ENCODE measurements at places on chromosomes 6 and 20.

- DNase-seq = no peak
Observed at GRCh38 chr6:46556053-46556452, 64.8 kb upstream of the RCAN2 start.

- DNase-seq = no peak
Observed at GRCh38 chr6:82248273-82248735, 760 bp upstream of the IBTK start.

DNA sequence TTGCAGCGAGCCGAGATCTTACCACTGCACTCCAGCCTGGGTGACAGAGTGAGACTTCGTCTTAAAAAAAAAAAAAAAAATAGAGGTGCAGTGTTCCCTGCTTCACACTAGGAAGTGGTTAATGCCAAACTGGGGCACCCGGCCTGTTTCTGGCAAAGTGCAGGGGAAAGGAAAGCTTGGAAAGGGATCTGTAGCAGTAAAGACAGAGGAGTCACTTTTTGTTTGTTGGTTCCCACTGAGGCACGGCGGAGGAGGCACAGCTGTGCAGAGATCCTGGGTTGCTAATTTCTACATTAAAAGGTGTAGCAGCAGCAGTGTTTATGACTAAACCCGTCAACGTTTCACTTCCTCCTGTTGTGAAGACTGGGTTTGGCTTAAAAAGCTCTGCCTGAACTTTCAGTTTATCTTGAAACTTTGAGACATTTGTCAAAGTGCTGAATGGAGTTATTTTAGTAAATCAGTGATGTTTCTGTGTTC, 125.6 kb downstream of the CARMIL1 start:
- no peak for DNase-seq

DNA sequence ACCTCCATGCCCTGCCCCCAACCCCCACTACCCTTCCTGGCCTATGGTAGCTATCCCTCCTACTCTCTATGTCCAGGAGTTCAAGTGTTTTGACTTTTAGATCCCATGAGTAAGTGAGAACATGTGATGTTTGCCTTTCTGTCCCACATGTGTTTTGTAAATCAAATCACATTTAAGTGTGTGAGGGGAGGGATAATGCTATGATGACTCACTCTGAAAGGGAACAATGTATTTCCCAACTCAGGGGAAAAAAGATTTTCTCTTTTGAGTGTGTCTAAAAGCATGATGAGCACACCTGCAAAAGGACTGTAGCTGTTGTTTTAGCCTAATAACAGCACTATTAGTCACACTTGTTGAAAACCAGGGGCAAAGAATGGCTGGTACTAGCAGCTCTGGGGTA, 193.7 kb downstream of the GJA10 start:
- DNase-seq = no peak

- DNase-seq = no peak
Observed at GRCh38 chr20:62197311-62197710, 14.5 kb downstream of the MTG2 start.

GRCh38 chr6:140041571-140042332, 667.3 kb upstream of the CITED2 start:
- DNase-seq = no peak

DNA sequence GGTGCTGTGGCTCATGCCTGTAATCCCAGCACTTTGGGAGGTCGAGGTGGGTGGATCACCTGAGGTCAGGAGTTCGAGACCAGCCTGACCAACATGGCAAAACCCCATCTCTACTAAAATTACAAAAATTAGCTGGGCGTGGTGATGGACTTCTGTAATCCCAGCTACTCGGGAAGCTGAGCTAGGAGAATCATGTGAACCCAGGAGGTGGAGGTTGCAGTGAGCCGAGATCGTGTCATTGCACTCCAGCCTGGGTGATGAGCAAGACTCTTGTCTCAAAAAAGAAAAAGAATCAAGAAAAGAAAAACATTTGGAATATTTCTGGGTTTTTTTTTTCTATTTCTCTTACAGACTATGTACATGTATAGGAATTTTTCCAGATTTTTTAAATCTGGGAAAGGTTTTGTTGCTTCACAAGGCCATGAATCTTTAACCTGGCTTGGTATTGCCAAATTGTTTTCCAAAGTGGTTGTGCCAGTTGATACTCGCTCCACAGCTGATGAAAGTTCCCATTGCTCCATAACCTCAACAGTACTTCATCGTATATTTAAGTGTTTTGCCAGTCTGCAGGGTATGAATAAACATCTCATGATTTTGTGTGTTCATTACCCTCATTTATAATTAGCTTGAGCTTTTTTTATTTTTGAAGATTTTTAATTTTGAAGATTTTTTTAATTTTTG, 33.5 kb downstream of the RNF217 start:
- DNase-seq = no peak

GRCh38 chr6:31129130-31129529, 8.9 kb upstream of the CDSN start:
- no peak for DNase-seq

- DNase-seq = no peak
Observed at GRCh38 chr20:51287628-51288413, 254.7 kb downstream of the NFATC2 start.

GRCh38 chr6:140846503-140847261, 1286.0 kb upstream of the GJE1 start:
- DNase-seq = no peak

GRCh38 chr6:135506270-135506997, 8.9 kb upstream of the AHI1 start:
- no peak for DNase-seq

DNA sequence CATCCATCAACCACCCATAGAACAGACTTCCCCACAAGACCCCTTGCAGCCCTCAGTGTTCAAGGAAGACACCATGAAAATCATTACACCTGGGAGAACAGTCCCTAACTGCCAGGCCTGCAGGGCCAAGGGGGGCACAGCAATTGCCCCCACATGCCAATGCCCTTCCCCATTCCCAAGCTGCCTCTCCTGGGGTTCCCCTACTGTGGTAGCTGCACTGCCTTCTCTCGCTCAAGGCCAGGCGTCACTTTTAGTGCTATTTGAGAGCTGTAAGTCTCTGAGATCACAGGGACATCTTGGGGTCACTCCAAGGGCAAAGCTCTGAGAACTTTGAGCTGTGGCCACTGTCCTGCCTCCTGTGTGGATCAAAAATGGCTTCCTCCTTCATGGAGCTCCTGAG, 6.0 kb upstream of the ACSS1 start:
- DNase-seq = peak; percentile 7

DNA sequence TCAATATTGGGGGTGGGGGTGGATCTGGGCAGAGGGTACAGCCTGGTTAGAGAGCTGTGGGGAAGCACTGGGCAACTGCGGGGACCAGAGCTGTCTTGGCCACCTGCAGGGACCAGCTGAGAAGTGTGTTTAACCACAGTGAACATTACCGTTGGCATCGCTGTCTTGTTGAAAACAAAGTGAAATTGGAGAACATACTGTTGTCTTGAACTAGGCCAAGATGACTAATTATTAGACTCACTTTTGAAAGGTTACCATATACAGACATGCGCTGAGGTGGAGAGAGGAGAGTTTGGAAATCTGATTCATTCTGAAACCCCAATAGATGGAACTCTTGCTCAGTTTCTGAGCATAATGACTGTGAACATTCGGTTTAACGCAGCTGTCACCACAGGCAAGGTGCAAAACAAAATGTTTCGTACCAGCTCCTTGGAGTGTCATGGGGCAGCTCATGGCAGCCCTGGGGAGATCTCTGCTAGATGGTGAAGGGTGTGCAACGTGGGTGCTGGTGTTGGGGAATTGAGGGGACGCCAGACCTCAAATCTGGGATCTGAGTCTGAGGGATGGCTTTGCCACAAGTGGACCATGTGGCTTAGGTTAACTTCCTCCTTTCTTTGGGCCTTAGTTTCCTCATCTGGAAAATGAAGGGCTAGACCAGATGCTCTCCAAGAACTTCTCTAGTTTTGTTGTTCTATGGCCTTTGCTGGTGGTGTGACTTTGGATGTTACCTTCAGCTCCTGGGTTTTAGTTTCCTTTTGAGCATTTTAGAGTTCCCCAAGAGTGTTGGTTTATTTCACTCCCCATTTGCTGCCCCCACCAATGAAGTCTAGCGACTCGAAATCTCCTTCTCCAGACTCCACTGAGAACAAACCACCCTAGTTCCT, 24.6 kb upstream of the GTSF1L start:
- no peak for DNase-seq

GRCh38 chr6:26064619-26065257, 22.5 kb upstream of the HFE start:
- no peak for DNase-seq

DNA sequence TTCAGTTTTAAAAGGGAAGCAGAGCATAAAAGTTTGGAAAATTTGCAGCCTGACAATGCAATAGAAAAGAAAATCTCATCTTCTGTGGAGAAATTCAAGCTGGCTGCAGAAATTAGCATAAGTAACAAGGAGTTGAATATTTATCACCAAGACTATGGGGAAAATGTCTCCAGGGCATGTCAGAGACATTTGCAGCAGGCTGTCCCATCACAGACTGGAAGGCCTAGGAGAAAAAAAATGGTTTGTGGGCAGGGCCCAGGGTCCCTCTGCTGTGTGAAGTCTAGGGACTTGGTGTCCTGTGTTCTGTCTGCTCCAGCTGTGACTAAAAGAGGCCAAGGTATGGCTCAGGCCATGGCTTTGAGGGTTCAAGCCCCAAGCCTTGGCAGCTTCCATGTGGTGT, 8.1 kb upstream of the LAMA2 start:
- DNase-seq = no peak

Measured in femur (tissue), 1 donor.